ENCODE measurements at places on chromosomes 16 and 17.

DNA sequence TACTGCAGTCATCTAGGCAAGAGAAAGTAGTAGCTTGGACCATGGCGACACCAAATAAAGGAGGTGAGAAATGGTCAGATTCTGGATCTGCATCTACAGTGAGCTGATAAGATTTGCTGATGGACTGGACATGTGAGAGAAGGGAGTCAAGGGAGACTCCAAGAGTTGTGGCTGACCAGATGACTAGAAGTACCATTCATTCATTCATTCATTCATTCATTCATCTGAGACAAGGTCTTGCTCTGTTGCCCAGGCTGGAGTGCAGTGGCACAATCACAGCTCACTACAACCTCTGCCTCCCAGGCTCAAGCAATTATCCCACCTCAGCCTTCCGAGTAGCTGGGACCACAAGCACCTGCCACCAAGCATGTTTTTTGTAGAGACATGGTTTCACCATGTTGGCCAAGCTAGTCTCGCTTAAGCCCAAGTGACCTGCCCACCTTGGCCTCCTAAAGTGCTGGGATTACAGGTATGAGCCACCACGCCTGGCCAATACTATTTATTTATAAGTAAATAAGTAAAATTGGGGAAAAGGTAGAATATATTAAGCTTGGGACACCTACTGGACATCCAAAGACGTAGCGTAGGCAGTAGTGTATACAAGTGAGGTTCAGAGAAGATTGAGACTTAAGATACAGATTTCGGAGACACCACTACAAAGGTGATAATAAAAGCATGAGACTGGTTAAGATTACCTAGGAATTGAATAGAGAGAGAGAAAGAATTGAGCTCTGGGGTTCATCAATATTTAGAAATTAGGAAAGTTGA, 15.7 kb upstream of the RNF43 start:
- no peak for DNase-seq

DNA sequence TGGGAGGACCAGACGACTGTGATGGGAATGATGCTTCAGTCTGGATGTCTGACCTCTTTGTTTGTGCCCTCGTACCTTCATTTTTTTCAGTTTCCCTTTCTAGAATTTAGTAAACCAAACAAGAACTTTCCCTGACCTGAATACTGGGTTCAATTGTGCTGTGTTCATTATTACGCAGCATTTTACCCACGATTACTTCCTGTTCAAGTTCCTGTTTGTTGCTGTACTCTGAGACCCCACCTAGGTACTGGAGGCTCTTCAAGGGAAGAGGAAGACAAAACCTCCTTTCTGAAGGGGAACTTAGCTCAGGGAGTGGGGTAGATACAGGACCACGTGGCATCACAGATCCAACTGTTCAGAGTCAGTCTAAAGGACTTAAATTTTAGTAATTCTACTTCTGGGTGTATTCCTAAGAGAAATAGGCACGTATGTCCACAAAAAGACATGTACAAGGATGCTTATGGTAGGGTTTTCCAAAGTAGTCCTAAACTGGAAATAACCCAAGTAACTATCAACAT, 9.2 kb upstream of the PRKCB start:
- DNase-seq: no peak

DNA sequence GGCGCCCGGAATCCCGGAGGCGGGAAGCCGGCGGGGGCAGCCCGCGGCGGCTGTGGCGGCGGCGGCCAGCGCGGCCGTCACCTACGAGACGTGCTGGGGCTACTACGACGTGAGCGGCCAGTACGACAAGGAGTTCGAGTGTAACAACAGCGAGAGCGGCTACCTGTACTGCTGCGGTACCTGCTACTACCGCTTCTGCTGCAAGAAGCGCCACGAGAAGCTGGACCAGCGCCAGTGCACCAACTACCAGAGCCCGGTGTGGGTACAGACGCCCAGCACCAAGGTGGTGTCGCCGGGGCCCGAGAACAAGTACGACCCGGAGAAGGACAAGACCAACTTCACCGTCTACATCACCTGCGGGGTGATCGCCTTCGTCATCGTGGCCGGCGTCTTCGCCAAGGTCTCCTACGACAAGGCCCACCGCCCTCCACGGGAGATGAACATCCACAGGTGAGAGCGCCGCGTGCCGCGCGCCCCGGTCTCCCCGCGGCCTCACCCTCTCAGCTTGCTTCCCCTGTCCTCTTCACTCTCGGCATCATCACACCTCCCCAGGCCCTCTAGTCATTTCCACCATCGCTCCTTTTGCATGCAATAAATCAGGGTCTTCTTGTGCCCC, 706 bp downstream of the SHISA6 start:
- no peak for DNase-seq

GRCh38 chr17:50469671-50470305, 1.1 kb upstream of the CHAD start:
- DNase-seq: no peak

- DNase-seq: no peak
Observed at GRCh38 chr16:84036982-84037425, 5.6 kb downstream of the SLC38A8 start.

GRCh38 chr17:61410141-61411010, 10.7 kb downstream of the TBX2 start:
- DNase-seq: no peak

DNA sequence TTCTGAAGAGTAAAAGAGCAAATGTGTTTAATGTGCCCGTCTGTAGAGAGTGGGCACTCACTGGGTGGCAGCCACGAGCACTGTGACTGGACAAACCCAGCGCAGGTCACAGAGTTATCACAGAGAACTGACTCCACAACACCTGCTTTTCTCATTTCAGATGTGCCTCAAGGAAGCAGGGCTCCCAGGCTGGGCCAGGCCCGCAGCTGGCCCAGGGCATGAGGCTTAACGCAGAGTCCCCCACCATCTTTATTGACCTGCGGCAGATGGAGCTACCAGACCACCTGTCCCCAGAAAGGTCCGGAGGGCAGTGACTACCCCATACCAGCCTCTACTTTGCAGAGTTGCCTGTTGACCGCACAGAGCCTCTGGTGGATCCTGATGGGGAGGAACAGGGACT, 11.9 kb downstream of the DNAAF8 start:
- no peak for DNase-seq

- no peak for DNase-seq
Observed at GRCh38 chr16:79097771-79098170, 502.8 kb downstream of the MAF start.

- DNase-seq: no peak
Observed at GRCh38 chr17:44128383-44128782, 4.9 kb upstream of the HDAC5 start.

- no peak for DNase-seq
Observed at GRCh38 chr17:74148446-74148845, 55.0 kb upstream of the RPL38 start.

- no peak for DNase-seq
Observed at GRCh38 chr17:36749493-36749892, 148.1 kb downstream of the MRM1 start.

DNA sequence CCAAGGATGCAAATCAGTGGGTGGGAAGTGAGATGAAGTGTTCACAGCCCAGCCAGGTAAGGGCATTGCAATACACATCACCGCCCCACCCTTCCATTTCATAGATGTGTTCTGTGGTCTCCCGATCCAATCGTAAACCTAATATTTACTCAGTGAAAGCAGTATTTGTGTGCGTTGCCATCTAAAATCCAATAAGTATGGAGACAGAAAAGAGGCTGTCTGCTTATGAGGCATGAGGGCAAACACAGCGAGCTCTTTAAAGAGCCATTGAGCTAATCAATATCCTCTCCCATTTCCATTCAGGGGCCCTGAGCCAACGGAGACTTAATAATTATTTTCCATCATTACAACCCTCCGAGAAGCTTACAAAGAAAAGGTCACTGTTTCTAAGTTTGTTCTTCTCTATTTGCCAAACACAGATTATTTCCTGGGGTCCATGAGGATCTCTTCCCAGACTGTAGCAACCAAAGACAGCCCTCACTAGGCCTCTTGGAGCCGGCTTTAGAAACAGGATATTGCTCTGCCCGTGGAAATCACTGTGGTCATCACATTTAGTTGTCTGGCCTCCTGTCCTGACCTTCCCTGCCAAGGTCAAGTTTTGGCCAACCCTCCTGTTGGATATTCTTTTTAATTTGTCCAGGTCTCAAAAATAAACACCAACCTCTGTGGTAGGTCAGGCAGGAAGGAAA, 120.1 kb downstream of the SLC39A11 start:
- no peak for DNase-seq

- DNase-seq: no peak
Observed at GRCh38 chr17:42841975-42842685, 2.2 kb upstream of the AOC2 start.

DNA sequence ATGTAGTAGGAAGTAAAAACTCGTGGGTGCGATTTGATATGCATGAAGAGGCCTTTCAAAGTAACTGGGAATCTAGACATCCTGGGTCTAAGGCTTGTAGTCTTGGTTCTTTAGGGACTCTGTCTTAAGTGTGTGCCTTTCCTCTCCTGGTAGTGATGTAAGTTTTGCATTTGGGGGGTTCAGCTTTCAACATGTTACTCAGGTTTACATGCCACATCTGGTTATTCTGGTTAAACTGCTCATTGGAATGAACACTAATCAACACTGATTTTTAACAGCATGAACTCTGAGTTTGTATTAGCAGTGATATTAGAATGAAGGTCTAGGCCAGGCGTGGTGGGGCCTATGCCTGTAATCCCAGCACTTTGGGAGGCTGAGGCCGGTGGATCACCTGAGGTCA, 15.1 kb downstream of the PGS1 start:
- DNase-seq: no peak

GRCh38 chr17:59373882-59374495, 42.5 kb downstream of the YPEL2 start:
- no peak for DNase-seq

DNA sequence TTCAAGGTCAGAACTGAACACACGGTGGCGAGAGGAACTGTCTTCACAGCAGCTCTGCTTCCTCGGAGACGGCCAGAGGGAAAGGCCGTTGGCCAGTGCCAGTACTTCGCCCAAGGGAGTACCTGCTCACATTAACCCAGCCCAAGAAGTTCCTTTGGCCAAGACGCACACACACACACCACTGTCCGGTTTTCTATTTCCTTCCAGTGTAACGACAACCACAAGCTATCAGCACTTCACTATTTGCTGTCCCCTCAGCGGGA, 744 bp upstream of the GGNBP2 start:
- no peak for DNase-seq

DNA sequence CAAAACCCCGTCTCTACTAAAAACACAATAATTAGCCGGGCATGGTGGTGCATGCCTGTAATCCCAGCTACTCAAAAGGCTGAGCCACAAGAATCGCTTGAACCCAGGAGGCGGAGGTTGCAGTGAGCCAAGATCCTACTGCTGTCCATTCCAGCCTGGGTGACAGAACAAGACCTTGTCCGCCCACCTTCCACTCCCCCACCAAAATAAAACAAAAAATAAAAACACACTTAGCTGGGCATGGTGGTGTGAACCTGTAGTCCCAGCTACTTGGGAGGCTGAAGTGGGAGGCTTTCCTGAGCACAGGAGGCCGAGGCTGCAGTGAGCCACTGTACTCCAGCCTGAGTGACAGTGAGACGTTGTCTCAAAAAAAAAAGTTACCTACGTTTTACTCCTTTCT, 3.2 kb downstream of the PPM1E start:
- DNase-seq: no peak

DNA sequence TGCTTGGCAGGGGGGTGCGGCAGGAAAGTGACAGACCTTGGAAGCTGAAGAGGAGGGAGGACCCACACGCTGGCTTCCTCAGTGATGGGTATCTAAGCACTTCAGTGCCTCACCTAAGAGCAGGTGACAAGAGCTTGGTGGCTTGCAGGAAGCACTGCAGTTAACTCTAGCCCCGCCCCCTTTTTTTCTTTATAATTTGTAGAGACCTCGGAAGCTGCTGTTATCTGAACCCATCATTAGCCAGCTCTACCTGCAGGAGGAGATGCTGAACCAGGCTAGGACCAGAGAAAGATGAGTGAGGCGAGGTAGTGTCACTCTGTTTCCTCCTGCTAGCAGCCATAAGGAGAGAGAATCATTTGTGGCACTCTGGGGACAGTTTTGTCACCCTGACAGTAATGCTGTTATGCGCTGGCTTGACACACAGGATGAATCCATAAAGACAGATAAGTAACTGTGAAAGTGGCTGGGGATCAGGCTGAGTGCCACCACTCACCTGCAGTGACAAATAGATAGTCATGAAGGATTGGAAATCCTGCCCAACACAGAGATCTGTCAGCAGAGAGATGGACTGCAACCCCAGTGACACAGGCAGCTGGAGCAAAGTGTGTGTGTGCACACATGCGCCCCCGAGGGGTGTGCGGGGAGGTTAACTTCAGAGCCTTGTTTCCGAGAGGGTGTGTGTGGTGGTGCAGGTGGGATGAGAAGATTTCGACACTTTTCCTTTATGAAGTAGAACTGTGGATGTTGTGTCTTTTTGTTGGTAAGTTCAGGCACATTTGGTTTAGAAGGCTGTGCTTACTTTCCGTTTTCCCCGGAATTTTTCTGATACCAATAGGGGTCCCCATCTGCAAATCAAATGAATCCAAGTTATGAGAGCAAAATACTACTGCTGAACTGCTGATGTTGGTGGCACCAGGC, 224.0 kb downstream of the IRX3 start:
- peak; percentile 79 for DNase-seq

- no peak for DNase-seq
Observed at GRCh38 chr17:63364944-63365343, 81.2 kb downstream of the CYB561 start.

- DNase-seq: no peak
Observed at GRCh38 chr17:72471296-72471695, 350.5 kb downstream of the SOX9 start.

DNA sequence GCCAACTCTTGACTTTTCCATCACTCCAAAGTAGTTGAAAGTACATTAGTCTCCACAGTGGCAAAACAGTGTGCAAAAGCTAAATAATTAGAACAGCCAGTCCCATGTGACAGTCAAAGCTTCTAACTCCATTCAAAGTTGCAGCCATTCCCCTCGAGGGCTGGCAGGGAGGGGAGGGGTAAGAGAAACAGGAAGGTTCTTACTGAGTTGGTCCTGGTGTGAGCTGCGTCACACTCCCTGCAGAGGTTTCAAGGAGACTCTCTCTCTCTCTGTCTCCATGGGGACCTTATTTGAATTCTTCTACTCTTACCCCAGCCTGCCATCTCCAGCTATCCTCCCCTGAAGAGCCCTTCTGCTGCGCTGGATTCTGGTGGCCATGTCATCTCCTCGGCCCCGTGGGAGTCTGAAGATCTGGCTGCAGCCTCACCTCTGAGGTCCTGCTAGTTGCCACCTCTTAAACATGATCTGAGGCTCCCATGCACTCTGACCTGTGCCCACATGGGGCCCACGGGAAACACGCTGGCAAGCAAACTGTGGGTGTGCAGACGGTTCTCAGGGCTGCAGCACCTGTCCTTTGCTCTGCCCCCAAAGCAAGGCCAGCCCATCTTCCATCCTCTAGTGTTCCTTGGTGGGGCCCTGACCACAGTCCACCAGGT, 23.3 kb upstream of the STH start:
- no peak for DNase-seq

Data from NCI-H1436 treated with DMSO at 0.1 percent for 48 hours (cell line).